Activated CD8-positive, alpha-beta memory T cell treated with anti-CD3 and anti-CD28 coated beads for 4 hours (primary cell): ENCODE measurements at places on chromosomes 13 and 19.
A peak's percentile ranks its signal among the peaks of the same experiment; 100 is the strongest.

DNA sequence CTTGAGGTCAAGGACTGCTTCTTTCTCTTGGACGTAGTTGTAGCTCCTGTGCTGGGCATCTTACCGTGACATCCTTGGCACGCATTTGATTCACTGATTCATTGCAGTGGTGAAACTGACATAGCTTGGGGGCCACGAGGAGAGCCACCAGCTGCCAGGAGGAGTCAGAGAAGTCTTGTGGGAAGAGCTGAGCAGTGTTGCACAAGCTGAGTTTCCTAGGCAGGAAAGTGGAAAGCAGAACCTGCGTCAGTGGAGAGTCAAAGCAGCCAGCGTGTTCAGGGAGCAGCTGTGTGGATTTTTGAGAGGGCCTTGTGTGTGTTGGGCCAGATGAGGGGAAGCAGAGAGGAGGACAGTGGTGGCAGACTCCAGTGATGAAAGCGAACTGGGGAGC is 5.3 kb upstream of the GPR183 start:
- DNase-seq = no peak

- DNase-seq = no peak
Measured at GRCh38 chr13:50668691-50669271, 174.7 kb downstream of the DLEU7 start.

DNA sequence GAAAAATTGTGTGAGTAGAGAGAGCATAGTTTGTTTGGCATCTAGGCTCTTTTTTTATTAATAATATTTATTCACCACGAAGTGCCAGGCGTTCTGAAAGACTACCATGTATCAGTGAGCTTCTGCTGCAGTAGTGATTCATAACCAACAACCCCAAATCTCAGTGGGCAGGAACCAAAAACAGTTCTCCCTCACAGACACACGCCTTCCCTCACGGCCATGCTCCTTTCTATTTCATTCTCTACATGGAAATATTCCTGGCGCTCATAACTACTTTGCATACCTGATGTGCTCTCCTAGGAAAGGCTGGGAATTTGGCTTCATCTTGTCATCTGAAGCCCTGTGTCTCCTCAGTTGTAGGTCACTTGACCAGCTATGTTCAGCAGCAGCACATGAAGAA is 26.6 kb upstream of the AMER2 start:
- DNase-seq = no peak

GRCh38 chr13:35693134-35693784 is 216.8 kb upstream of the MAB21L1 start:
- no peak for DNase-seq

DNA sequence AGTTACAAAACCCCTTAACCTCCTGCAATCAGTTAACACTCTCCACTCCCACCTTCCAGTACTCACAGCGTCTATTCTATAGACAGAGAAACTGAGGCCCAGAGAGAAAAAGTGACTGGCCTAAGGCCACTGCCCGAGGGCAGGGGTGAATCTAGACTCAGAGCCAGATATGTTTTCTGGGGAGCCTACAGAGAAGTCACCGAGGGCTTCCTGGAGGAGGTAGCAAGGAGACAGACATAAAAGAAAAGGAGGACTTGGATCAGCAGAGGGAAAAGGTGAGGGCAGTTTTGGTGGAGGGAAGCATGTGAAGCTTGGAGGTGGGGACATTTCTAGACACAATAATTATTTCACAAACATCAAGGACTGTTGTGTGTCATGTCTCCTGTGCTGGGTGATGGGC is 1.6 kb upstream of the COMP start:
- DNase-seq = no peak

DNA sequence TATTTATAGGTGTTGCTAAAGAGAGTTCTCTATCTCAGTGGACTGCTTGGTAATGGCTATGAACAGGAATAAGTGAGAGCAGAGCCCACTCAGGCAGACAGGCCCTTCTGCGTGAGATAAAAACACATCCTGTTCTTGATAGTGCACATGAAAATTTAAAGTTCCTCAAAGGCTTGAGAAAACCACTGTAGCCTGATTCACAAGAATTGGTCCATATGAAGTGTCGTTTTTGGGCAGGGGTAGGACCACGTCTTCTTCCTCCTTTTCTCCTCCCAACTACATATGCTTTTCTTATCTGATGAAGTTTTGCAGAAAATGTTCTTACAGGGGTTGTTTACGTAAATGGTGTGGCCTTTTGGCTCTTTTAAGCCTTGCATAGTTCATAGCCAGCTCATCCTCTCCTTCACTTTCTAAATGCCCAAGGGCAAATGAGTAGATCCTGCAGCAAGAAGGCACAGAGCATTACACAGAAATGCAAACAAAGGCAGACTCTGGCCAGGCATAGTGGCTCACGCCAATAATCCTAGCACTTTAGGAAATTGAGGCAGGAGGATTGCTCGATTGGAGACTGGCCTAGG is 53.8 kb downstream of the RNF6 start:
- no peak for DNase-seq

GRCh38 chr13:40666933-40667621 is 636 bp upstream of the FOXO1 start:
- no peak for DNase-seq

DNA sequence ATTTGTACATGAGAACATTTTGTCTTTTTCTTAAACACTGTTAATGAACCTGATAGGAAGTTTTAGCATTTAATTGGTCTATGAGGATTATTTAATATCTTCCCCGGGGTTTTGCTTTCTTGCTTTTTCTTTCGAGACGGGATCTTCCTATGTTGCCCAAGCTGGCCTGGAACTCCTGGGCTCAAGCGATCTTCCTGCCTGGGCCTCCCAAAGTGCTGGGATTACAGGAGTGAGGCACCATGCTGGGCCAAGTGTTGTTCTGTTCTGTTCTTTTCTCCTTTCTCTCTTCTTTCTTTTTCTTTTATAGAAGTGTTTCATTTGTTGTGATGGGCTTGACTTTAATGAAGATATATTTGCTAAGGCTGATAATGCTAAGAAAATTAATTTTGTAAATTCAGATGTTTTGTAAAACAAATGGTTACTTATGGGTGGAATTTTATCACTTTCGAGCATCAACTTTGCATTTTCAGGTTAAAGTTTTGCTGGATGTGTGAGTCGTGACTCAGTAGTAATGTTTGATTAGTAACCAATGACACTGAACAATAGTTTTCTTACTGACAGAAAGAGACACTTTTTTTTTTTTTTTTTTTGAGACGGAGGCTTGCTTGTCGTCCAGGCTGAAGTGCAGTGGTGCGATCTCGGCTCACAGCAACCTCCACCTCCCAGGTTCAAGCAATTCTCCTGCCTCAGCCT is 2.2 kb downstream of the PAN3 start:
- no peak for DNase-seq

DNA sequence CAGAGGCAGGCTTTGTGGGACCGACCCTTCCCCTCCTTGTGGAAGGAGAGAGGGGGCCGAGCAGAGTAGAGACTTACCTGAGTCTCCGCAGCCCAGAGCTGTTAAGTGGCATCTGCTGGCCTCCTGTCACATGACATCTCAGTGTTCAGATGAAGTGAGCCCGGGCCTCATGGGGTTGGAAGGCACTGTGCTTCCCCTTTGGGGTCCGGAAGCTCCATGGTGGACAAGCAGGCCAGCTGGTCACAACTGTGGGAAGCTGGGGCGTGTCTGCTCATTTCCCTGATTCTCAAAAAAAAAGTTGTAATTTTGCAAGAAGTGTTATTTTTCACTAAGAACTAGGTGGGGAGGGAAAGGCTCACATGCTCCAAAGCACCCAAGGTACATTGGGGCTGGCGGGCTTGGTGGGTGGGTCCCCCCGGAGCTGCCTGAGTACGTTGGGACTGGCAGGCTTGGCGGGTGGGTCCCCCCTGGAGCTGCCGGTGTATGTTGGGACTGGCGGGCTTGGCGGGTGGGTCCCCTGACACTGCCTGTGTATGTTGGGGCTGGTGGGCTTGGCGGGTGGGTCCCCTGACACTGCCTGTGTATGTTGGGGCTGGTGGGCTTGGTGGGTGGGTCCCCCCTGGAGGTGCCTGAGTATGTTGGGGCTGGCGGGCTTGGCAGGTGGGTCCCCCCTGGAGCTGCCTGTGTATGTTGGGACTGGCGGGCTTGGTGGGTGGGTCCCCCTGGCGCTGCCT is 18.2 kb upstream of the DCUN1D2 start:
- DNase-seq = no peak

GRCh38 chr19:2455851-2456570 is 748 bp downstream of the LMNB2 start:
- DNase-seq = peak; percentile 35

GRCh38 chr19:11418094-11418548 is 993 bp downstream of the RGL3 start:
- no peak for DNase-seq

- DNase-seq = no peak
Measured at GRCh38 chr13:84994582-84994981, 804.6 kb downstream of the SLITRK6 start.

- DNase-seq = no peak
Measured at GRCh38 chr19:41707502-41707812, 969 bp upstream of the CEACAM5 start.

- no peak for DNase-seq
Measured at GRCh38 chr19:58522709-58523108, 3.1 kb upstream of the ZBTB45 start.

GRCh38 chr13:26980099-26981031 is 191.2 kb downstream of the USP12 start:
- no peak for DNase-seq

DNA sequence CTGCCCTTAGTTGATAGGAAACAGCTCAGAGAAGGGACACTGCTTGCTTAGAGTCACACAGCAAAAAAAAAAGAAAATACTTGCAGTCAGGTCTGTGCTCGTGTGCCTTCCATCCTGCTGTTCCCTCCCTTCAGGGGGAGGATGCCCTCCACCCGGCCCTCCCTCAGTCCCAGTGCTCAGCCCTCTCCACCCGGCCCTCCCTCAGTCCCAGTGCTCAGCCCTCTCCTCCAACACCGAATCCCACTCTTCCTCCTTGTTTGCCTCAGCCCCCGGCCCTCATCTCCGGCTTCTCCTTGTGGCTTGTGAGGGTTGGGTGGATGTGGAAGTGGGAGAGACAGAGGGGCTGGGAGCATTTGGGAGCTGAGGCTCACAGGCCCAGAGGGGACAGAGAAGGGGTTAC is 5.8 kb downstream of the TFPT start:
- DNase-seq = no peak

- no peak for DNase-seq
Measured at GRCh38 chr19:10361569-10362011, 18.8 kb downstream of the TYK2 start.

GRCh38 chr13:48199404-48199946 is 33.5 kb upstream of the ITM2B start:
- no peak for DNase-seq

- no peak for DNase-seq
Measured at GRCh38 chr19:45739498-45740439, 6.5 kb downstream of the MEIOSIN start.

- no peak for DNase-seq
Measured at GRCh38 chr13:112153846-112154245, 86.9 kb downstream of the SOX1 start.

- DNase-seq = no peak
Measured at GRCh38 chr13:84651288-84651687, 769.0 kb upstream of the SLITRK1 start.

DNA sequence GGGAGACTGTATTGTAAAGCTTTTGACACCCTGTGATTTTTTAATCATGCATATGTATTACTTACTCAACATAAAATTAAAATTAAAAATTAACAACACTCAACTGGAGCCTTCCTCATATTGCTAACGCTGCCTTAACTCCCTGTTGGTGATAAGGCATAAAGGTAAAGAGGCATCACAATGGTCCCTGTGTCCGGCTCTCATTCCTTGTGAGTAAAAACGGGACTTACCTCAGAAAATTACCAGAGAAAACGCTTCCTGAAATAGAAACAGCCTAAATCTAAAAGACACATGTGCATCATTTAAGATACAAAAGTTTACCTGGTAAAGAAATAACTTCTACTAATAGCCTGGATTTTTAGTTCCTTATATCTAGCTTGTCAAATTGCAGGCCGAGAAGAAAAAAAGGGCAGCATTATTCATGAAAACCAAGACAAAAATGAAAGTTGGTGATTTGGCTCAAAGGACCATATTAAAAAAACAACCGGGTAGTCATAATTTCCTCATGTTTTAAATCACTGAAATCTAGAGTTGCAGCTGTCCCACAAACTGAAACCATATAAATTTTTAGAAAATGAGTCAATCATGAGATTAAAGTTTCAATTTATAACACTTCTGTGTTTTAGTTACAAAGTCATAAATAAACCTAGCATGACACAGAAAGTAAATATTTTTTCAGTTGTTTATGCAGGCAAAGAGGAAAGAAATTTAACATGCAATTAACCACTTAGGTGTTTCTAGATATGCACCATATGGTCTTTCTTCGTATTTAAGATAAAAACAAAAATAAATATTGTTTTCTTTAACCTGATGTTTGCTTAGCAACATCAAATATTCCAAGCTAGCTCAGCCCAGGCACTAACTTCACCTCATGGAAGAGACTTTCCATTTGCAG is 94.7 kb downstream of the MIPEP start:
- DNase-seq = no peak

DNA sequence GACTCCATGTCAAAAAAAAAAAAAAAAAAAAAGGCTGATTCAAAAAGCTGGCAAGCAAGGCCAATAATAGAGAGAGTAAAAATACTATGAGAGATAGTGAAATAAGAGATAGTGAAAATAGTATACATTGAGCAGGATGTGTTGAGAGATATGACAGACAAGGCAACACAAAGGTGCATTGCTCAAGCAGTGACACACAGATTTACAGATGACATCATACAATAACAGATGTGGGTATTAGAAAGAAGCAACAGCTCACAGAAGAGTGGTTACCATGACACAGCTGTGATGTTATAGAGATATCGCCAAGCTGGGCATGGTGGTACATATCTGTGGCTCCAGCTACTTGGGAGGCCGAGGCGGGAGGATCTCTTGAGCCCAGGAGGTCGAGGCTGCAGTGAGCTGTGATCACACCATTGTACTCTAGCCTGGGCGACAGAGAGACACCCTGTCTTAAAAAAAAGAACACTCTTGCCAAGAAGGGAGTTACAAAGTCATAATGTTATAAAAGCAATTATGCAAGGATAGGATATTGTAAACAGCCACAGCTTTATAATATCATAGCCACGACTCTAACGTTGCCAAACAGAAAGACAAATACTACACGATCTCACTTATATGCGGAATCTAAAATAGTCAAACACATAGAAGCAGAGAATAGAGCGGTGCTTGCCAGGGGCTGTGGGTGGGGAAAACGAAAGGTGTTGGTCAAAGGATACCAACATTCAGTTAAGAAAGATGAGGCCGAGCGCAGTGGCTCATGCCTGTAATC is 10.3 kb downstream of the TNFSF9 start:
- DNase-seq = no peak

DNA sequence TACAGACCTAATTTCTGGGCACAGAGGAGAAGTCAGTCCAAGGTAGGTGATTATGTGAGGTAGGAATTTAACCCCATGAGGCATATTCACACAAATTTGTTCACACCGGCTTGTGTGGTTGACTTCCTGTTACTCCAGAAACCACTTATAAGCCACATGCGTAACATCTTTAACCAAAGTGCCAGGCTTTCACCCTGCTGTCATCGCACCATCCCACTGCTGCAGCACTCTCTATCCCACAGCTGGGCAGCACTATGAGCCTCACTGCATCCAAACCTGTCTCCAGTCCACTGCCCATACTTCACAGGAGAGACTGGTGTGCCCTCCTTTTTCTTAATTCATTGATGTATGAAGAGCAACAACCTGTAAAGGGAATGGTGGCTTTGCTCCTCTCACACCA is 128.2 kb upstream of the ARGLU1 start:
- no peak for DNase-seq

- DNase-seq = no peak
Measured at GRCh38 chr19:37914908-37915307, 7.9 kb downstream of the SIPA1L3 start.

- DNase-seq = no peak
Measured at GRCh38 chr13:101248739-101249514, 167.4 kb downstream of the NALCN start.

- DNase-seq = no peak
Measured at GRCh38 chr19:16295057-16295456, 29.6 kb upstream of the KLF2 start.
